ENCODE measurements at places on chromosomes 2 and 18.

DNA sequence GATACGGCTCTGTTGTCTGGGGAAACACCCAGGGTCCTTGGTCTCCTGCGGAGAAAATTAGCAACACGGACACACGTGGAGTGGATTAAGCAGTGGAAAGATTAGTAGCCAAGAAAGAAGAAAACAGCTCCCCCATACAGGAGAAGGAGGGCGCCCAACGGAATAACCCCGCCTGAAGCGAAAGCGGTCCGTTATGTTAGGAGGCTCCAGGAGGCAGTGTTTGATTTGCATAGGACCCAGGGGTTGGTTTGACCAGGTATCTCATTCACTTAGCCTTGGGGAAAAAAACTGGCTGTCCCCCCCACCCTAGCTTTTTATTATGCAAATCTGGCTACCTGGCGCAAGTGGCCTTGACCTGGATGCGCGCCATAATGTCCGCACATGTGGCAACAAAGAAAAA lies 170.1 kb upstream of the KYNU start:
- no peak for DNase-seq

DNA sequence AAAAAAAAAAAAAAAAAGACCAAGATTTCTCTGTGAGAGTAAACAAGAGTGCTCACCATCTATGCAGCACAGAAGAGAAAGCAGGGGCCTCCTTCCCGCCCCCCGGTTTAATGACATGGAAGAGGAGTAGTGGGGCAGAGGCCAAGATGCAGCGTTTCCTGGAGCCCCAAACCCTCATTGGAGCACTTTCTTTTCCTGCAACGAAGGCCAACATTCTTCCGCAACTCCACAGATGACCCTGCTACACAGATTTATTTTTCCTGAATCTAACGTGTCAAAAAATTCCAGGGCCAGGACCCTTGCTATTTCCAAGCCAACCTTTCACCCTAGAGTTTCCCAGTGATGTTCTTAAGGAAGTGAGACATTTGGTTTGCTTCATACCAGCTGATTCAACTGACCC lies 189.6 kb downstream of the MIB1 start:
- DNase-seq, result no peak

- DNase-seq, result no peak
Observed at GRCh38 chr2:86309966-86310365, 27.5 kb downstream of the REEP1 start.

DNA sequence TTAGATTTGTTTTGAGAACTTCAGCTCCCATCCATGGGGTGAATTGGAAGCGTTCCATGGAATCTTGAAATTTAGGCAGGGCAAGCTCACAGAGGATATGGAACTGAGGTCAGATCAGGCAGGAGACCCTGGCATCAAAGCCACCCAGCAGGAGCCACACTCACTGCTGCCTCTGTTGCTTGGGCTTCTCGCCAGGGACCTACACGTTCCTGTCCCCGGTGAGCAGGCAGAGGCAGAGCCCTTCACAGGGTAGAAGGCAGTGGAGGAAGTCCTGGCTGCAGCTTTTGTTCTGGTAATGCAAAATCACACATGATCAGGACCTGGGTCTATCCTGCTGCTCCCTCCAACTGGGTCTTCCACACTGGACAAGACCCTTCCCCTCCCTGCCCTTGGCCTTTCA lies 42.1 kb downstream of the CAPN13 start:
- no peak for DNase-seq

- no peak for DNase-seq
Observed at GRCh38 chr2:154223726-154224125, 352.0 kb downstream of the GALNT13 start.

DNA sequence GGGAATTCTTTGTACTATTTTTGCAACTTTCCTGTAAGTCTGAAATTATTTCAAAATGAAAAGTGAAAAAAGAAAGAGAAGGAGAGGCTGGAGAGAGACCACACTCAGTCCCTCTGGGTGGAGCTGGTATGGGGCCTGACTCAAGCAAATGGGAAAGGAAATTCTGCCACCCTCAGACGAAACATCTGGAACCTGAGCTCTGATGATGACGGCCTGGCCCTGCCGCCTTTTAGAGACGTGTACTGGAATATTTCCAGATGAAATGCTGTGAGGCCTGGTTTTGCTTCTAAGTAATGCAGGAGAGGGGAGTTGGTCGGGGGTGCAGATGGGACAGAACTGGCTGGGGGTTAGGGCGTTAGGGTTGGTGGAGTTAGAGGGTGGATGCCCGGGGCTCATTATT lies 57.4 kb upstream of the GLI2 start:
- no peak for DNase-seq

DNA sequence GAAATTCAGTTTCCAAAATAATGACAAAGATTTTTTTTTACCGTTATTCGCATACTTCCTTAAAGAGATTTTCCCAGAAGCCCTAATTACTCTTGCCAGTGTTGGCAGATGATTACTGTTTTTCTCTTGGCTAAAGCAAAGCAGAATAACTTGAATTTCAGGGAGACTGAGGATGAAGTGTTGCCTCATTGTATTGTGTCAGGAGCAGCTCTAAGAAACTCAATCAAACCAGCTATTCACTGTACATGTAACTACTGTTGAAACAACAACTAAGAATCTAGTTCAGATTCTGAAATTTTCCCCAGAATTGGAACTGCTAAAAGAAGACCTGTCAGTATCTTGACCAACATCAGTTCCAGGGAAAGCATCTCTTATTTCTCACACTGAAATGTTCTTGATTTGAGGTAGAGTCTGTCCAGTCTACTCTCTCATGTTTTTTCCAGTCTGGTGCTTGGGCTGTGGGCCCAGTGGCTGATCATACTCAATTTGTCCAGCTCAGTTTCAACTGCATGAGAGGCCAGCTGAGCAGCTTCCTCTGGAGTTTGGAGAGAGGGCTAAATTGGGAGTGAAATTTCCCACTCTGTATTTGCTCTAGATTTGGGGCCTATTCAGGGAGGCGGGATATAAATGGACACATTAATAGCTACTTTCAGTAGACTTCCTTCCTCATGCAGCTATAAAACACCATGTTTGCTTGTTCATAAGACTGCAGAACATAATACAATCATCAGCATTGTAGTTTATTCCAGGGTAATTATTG lies 78.5 kb downstream of the PPP1R1C start:
- DNase-seq, result no peak

DNA sequence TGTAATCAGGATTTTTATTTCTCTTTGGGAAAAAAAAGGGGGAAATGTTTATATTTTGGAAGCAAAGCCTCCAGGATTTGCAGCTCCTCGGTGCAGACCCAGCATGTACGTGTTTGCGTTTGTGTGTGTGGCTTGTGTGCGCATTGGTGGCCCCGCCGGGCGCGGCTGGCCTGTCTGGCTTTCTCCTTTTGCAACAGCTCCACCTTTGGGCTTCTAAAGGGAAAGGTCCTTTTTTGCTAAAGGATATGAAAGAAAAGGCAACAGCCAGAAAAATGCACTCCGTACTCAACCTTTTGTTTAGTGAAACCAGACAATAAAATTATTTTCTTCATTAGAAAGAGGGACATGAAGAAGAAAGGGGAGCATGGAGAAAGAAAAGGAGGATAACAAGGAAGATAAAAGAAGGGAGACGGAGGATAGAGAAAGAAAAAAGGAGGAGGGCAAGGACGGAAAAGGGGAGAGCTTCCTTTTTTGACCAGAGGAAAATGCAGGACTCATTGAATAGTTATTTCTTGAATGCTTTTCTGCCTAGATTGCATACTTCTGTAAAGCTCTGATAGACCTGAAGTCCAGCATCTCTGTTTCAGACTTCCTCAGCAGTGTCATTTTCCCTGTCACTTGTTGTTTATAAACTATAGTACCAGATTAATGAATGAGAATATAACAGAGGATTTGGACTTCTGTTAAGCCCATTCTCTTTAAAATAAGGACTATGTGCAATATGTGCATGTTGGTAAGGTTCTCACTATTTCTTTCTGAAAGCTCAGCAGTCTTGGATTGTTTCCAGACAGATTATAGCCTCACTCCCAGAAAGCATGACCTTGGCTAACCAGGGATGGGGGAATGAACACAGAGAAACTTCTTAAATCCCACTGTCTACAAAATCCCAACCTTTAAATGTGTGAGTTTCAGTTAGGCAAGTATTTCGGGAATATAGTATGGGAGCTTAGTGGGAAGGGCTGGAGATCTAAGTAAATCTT lies 563.1 kb upstream of the PIK3C3 start:
- DNase-seq, result peak; percentile 5

DNA sequence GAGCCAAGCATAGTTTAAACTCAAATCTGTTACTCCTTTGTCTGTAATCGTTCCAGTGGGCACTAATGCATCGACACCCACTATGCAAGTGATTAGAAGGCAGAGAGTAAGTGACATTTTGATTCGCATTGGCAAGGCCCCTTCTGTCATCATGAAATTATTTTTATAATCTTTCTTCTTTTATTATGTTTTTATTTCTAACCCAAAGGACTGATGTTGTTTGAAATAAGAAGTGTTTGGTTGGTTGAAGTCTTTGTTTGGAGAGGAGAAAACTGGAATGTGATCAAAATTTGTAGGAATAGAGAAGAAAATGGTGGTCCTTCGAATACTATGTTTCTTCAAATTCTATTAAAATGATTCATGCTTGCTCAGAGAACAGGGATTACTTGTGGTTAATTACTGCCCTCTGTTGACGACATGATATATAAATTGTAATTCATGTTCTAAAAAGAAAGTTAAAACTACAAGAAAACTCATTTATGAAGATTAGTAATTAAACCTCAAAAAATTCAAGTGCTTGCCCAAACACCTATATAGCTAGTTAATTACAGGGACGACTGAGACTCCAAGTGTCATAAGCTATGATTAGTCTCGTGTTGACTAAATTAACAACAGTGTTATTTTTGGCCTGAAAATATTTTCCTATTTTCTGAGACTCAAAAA lies 26.4 kb upstream of the TFPI start:
- peak; percentile 62 for DNase-seq

DNA sequence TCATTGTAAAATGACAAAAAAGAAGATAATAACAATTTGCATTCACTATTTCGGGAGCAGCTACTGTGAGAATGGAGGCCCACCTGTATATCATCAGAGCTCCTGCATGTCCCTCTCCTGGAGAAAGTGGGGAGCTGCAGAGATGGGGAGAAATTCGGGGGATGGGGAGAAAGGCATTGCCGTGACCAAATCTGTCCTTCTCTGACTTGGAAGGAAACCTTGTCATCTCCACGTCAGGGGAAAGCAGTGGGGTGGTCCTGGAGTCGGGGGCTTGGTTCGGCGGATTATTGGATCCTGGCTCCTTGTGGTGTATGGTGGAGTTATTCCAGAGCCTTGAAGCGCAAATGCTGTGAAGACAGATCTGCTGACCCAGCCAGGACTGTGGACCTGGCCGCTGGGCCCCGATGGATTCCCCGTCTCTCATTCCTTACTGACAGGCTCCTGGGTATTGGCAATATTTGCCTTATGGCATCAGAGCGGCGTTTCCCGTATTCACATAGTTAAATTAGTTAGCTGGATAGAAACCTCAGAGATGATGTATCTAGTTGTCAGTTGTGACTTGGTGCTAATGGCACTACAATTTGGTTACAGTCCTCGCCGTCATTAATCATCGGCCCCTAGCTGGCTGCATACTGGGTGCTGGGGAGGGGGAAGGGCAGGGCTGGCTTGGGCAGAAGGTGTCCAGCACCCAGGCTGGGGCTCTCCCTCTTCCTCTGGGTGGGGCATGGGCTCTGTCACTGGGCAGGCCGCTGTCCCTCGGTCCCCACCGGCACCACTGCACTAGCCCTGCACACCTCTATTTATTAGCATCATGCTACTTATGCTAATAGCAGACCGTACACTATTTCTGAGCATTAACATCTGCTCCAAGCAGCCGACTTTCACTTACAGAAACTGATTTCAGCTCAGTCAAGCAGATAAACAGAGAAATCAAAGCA lies 31.7 kb downstream of the CELF4 start:
- DNase-seq, result no peak

DNA sequence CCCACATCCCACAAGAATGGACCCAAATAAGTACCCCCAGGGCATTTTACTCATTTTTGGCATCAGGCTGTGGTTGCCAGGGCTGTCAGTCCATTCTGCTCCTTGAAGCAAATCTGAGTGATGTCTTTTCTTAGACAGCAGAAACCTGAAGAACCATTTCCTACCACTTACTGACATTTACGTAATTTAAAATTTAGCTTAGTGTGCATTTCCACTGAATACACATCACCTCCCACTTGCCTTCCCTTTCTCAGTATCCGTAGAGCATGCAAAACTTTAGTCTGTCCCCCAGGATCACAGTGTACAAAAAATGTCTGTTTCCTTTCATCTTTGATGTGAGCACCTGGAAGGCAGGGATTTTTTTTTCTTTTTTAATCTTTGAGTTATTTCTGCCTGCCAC lies 130.3 kb downstream of the XIRP2 start:
- DNase-seq, result no peak

DNA sequence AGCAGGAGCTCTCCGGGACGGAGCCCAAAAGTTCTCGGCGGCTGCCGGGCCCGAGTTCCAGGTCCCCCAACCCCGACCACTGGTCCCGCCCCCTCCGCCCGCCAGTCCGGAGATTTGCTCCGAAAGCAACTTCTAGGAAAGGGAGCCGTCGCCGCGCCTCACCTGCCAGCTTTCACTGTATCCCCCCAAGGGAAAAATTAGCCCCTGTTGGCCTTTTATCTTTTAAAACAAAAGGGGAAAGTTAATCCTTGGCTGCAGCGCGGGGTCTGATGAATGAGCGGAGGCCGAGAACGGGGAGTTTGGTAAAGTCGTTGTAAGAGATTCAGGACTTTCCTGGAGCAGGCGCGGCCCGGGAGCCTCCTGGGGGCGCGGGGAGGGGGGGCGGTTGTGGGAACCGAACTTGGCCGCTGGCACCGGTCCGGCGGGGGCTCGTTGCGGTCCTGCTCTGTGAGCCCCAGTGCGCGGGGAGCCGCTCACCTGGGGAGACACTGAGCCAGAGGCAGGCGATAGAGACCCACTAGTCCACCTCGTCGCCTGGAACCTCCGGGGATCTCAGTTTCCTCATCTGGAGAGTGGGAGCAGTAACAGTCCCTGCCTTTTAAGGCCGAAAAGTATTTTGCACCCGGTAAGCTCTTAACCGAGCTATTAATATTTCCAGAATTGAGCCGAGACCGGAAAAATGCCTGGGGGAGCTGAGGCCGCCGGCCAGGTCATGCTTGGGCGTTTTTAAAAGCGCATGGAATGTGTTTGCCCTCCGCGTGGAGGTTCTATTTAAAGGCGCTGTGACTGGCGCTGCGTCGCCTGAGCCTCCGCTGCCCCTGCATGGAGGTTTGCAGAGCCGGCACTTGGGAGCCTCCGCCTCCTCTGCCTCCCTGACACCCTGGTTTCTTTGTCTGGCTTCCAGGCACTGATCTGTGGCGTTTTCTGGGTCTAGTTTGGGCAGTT lies 1.1 kb downstream of the EFHD1 start:
- no peak for DNase-seq

DNA sequence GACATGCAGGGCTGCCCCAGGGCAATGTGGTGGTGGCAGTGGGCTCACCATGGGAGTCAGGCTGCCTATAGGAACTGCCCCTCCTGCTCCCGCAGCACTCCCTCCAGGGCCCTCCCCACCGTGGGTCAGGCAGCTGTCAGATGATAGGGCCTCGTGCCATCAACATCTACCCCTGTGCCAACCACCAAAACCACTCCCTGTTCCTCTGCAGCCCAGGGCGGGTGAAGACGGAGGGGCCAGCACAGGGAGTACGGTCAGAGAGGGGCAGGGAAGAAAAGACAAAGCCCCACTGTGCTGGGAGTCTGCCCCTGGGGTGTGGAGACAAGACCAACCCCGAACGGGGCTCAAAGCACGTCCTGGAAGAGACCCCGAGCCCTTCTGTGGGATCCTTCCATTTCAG lies 97.4 kb downstream of the TNS1 start:
- DNase-seq, result no peak

- no peak for DNase-seq
Observed at GRCh38 chr2:223460209-223460608, 142.0 kb downstream of the SCG2 start.
